ENCODE measurements at places on chromosomes 11 and 22.

GRCh38 chr11:65861165-65861505 is 902 bp downstream of the MUS81 start:
- no peak for DNase-seq

- no peak for DNase-seq
Measured at GRCh38 chr11:66546368-66546965, at the start of gene ACTN3. Gene ACTN3, plus strand, starts transcription at chr11:66546903. Its CDS starts 35 bp downstream, at chr11:66546938.

GRCh38 chr11:63680834-63681320 is 423 bp upstream of the RTN3 start:
- DNase-seq, result no peak

DNA sequence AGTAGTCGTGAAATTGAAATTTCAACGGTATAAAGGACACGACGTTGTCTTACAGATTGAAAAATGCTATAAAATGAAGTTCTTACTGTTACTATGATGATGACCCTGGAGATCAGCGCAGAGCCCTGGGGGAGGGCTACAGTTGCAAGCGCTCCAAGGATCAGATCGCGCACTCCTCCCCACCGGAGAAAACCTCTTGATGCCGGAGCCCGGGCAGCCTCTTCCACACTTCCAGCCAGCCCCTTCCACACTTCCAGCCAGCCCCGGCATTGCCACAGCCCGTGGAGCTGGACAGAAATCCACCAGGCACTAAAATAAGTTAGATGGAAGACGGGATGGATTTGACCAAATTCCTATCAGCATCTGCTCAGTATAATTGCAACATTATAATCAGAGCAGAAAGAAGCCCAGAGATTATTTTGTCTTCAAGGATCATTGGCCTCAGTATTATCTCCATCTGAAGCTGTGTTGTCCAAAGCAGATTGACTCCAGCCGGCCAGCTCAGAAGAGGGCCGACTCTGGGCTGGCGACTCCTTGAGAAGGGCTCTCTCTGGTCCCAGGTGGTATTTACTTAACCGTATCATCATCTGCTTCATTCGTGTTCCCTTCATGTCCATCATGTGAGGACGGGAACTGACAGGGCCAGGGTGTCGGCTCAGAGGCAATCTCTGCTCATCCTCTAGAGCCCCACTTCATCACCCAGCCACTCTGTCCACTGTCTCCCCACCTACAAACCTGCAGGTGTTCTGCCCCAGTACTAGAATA is 777 bp upstream of the MICAL3 start:
- DNase-seq, result no peak

DNA sequence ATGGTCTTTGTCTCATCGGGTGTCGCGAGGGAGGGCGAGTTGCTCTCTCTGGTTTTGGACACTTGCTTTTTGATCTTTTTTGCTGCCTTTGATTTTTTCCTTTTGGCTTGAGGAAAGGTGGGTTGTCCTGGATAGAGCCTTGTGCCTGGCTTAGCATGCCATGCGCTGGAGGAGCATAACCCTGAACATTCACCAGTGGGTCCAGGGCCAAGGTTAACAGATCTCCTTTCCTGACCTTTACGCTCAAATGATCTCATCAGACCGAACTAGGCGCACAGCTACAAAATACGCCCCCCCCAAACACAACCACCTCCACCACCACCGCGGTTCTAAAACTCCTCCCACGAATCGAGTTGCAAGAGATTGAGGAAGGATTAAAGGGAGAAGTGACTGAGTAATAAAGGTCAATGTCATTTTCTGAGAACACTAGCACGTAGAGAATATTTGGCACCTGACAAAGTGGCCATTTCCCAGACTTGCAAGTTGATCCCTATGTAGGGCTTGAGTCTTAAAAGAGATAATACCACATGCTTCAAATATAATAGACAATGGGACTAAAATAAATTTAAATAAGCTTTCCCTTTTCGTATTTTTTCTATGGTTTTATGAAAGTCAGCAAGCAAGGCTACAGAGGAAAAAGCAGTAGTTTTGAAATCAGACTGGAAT is 48.7 kb upstream of the CADM1 start:
- no peak for DNase-seq

GRCh38 chr11:6928916-6929315 is 2.7 kb downstream of the ZNF215 start:
- no peak for DNase-seq

GRCh38 chr11:12789596-12790215 is 115.5 kb downstream of the TEAD1 start:
- no peak for DNase-seq

GRCh38 chr22:39941601-39942000 is 18.6 kb upstream of the TMA7B start:
- DNase-seq, result no peak

DNA sequence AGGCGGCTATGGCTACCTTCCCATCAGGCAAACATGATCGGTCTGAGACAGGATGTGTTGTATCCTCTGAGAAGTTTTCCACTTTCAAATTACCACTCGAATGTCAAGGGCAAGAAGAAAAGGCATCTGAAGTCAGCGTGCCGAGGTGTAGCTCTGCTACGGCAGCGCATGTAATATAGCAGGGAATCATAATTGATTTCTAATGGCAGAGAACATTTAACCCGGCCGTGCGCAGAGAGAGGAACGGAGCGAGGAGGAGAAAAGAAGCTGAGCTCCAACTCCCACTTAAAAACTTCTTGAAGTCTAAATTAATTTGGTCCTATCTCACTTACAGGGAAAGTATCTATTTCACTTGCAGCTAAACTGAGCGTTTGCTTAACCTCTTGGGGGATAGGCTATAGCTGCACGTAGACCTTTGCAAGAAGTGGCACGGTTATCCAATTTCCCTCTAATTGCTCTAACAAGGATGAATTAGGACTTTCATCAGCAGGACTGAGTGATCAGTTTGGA is 137.3 kb upstream of the KIRREL3 start:
- no peak for DNase-seq

- DNase-seq, result peak; percentile 70
Measured at GRCh38 chr11:65524741-65525545, at the start of gene SCYL1. Gene SCYL1, plus strand, starts transcription at chr11:65525083. Its CDS starts 71 bp downstream, at chr11:65525154.

DNA sequence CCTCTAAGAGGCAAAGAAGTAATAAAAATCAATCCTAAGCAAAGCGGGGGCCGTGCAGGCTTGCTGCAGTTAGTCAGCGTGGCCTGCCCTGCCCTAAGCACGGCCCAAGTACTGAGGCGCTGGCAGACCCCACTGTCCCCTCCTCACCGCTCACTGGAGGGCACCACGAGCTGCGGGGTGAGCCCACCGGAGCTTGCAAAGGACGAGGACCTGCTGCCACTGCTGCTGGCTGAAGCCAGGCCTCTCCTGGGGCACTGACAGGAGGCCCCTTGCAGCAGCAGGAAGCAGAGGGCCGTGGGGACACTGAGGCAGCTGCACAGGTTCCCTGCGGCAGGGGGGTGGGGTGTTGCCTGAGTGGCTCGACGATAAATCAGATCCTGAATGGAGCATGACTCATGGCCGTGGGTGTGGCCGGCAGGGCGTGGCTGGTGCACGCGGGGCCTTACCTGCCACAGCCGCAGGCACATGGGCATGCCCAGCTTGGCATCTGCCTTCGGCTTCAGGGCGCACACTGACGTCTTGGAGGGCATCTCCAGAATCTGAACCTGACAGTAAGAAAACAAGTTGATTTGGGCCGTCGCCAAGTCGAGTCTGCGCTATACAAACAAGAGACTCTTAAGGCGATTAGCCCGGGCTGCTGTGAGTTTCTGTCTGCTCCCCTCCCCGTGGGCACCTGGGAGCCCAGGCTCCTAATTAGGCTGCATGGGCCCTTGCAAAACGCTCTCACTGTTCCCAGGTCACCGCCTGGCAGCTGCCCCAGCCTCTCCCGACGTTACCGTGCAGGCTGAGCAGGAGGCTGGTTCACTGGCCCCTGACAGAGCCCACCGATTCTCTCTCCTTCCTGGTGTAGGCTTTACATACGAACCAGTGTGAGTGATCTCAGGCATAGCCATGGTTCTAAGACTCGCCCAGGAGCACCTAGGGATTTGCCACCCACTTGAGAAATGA is 45.9 kb downstream of the TBX1 start:
- no peak for DNase-seq

- DNase-seq, result no peak
Measured at GRCh38 chr11:100823360-100823759, 136.3 kb downstream of the ARHGAP42 start.

- DNase-seq, result no peak
Measured at GRCh38 chr11:5591613-5592012, 4.8 kb upstream of the TRIM6 start.

GRCh38 chr11:128239306-128239705 is 348.1 kb downstream of the ETS1 start:
- no peak for DNase-seq

DNA sequence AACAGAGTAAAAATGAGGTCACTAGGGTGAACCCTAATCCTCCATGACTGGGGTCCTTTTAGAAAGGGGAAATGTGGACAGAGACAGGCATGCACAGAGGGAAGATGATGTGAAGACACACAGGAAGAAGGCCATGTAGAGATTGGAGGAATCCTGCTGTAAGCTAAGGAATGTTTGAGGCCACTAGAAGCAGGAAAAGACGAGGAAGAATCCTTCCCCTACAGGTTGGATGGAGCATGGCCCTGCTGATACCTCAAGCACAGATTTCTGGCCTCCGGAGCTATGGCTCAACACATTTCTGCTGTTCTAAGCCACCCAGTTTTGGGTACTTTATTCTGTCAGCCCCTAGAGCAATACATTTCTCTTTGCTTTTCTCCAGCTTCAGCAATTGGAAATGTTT is 486.9 kb downstream of the MIAT start:
- no peak for DNase-seq

GRCh38 chr11:75964071-75964470 is 149.1 kb downstream of the UVRAG start:
- DNase-seq, result no peak

DNA sequence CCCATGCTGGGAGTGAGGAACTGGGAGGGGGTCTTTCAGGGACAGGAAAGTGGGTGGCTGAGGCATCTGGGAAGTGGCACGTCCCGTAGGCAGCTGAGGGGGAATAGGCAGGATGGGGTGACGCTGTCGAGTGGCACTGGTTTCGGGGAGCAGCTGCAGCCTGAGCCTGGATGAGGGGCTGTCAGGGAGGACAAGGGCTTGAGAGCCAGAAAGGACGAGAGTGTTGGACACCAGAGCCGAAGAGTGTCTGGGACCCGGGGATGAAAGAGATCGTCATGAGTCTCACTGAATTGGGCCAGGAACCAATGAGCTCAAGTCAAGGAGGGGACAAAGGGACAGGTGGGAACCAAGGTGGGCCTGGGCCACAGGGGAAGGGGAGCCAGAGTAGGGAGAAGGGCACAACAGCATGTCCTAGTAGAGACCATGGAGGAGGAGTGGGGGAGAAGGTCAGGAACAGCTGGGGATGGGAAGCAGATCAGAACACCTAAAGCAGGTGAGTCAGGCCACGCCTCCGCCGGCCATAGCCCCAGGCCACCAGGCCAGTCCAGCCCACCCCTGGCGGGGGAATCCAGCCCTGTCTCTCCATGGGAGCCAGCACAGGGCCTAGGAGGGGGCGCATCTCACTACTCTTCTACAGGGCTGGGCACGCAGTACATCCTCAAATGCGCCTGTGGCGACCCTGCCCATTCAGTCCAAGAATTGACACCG is 4.2 kb downstream of the RAB3IL1 start:
- no peak for DNase-seq

DNA sequence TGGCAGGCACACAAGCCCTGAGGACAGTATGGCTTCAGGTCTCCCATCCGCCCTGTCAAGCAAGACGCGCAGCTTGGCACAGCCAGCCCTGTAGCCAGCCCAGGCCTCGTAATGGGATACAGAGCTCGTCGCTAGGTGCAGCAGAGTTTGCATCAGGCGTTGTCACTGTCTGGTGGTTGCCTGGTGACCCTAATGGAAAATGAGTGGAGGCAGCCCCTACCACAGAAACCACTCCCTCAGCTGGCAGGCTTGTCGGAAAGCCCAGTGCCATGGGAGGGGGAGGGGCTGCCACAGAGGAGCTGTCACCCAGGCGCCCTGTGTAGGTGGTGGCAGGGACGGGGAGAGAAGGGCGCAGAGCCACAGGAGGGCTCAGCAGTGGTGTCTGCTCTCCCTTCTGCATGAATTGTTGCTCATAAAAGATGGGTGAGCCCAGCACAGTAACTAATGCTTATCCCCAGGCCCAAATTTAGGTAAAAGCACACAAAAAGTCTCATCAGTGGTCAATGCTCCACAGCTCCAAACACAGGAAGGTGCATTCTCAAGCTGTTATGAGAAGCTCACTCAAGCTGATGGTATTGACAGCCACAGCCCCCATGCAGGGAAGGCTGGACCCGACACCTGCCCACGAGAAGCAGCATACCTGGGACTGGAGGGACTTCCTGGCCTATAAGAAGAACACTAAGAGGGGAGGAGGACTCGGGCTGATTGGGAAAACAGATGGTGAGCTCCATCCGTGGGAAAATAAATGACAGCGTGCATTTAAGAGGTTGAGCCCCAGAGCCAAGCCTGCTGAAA is 164.6 kb downstream of the ETS1 start:
- peak; percentile 76 for DNase-seq

DNA sequence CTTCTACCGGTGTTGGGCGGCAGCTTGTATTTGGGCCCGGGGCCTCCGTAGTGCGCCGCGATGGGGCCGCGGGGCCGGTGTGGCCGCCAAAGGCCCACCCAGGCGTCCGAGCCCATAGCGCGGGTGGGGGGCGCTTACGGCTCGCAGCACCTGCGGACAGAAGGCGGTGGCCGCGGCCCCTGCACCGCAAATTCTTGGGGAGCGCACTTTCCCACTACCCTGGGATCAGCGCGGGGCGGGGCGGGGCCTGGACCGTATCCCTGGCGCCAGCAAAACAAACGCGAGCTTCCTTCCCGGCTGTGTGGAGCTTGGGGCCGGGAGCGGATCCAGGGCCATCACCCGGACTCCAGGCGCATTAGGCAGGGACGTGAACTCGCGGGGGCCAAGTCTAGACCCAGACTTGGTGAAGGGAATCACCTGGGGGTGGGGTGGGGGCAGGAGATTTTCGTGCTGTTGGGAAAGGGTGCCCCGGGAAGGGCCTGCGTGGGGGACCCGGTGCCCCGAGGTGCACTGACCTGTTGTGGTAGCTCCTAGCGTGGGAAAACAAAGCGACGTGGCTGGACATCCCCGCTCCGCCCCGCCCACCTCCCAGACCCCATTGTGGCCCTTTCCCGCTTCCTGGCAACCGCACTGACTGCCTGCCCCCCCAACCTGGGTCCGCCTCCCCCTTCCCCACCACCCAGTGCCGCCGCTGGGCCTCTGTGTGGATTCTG is 2.3 kb upstream of the TYMP start:
- no peak for DNase-seq

GRCh38 chr11:68751331-68751856 is at the start of gene TESMIN:
Gene TESMIN, minus strand, starts transcription at chr11:68751520. Its CDS starts 860 bp downstream, at chr11:68750660.
- peak; percentile 83 for DNase-seq

DNA sequence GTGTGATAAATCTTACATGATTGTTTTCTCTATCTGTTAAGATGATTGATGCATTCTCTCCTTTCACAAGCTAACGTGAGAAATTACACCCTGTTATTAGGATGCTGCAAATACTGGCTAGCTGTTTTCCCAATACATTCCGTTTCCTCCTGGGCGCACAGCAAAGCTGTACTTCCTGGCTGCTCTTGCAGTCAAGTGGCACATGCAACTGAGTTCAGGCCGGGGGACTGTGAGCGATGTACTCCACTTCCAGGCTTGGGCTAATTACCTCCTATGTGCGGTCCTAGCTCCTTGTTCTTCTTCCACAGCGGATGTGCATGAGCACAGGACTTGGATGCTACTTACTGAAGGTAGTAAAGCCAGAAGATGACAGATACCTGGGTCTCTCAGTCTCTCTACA is 234.9 kb upstream of the SESN3 start:
- DNase-seq, result no peak

GRCh38 chr11:59102259-59102765 is 4.7 kb upstream of the FAM111B start:
- no peak for DNase-seq

GRCh38 chr11:71336996-71337754 is 84.8 kb upstream of the SHANK2 start:
- DNase-seq, result no peak

Measured in stimulated activated CD8-positive, alpha-beta memory T cell treated with anti-CD3 and anti-CD28 coated beads, Interleukin-7, amount 100 ng/mL, for 1 hour (primary cell).